Stomach (tissue), 19 donors: ENCODE measurements at places on chromosomes 13 and 19. TPM values are rescaled to one million over a fixed set of nuclear protein-coding genes. Genes with fewer than 3 reads are reported as not detected.

DNA sequence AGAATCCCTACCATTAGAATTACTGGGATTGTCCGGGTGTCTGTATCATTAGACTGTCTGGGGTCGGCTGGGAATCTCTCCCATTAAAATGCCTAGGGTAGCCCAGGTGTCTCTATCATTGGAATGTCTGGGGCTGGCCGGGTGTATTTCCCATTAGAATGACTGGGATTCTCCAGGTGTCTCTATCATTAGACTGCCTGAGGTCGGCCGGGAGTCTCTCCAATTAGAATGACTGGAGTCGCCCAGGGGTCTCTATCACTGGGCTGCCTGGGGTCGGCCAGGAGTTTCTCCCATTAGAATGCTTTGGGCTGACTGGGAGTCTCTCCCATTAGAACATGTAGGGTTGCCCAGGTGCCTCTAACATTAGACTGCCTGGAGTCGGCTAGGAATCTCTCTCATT, 1560.7 kb downstream of the UQCRFS1 start:
- DNase-seq = peak; percentile 14

- DNase-seq = no peak
Observed at GRCh38 chr13:49569993-49570689, 15.2 kb downstream of the RCBTB1 start.

Gene ZNF530
- total RNA-seq = 2.3 TPM

- DNase-seq = no peak
Observed at GRCh38 chr13:74930402-74931165, 551.4 kb downstream of the TBC1D4 start.

Gene CDX2
- 2.4 TPM for total RNA-seq

Gene CYP4F2
- total RNA-seq = not detected

Gene ZNF556
- not detected for total RNA-seq

Gene TNFSF13B
- total RNA-seq = 7.5 TPM

DNA sequence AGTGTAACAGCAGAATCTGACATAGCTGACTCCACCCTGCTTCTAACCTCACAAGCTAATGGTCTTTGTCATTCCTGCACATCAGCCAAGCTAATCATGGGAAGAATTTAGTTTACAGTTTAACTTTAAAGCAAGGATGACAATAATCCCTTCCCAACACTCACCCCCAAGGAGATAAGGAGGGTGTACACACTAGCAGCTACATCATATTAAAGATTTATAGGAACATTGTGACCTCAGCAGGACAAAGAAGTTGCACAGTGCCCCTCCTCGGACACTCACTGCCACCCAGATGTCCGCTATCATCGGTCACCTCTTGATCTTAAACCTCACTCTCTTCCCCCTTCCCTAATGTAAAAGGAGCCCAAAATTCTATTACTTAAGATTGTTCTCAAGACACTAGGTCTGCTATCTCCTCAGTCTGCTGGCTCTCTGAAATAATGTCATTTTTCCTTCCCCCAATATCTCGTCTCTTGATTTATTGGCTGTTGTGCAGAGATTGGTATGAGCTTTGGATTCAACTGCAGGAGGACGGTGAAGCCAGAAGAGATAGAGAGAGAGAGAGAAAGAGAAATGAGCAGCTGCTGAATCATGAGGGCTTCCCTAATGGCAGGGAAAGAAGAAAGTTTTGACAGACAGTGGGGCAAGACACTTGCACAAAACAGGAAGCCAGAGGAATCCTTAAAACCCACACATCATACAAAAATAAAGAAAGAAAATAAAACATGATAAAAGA, 17.5 kb upstream of the FFAR2 start:
- no peak for DNase-seq

DNA sequence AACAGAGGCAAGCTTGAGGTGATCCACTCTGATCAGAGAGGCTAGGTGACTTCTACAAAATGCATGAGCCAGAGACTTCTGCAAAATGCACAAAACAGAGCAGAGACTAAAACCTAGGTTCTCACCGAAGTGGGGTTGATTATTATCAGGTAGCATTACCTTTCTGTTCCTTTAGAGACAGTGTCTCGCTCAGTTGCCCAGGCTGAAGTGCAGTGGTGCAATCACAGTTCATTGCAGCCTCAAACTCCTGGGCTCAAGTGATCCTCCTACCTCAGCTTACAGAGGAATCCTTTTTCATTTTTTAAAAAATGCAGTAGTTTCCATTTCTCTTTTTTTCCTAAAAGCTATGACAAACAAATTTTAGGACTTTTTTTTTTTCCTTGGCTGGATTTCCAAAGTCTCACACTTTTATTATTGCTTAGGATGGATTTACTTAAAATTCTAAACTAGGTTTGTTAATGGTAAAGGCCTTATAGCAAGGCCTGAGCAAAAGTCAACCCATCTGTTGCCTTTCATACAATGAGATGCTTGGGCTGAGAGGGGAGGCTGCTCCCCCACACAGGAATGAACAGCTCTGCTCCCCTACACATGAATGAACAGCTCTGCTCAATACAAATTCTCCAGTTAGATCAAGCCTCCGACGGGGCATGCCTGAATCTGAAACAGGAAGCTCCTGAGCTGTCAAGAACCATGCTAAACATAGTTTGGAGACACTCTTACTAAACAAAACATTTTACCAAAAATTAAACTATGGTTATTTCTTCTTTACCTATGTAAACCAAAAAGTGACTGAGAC, 18.8 kb upstream of the TNFRSF19 start:
- no peak for DNase-seq

GRCh38 chr13:46817095-46817494, 20.1 kb upstream of the ESD start:
- no peak for DNase-seq

DNA sequence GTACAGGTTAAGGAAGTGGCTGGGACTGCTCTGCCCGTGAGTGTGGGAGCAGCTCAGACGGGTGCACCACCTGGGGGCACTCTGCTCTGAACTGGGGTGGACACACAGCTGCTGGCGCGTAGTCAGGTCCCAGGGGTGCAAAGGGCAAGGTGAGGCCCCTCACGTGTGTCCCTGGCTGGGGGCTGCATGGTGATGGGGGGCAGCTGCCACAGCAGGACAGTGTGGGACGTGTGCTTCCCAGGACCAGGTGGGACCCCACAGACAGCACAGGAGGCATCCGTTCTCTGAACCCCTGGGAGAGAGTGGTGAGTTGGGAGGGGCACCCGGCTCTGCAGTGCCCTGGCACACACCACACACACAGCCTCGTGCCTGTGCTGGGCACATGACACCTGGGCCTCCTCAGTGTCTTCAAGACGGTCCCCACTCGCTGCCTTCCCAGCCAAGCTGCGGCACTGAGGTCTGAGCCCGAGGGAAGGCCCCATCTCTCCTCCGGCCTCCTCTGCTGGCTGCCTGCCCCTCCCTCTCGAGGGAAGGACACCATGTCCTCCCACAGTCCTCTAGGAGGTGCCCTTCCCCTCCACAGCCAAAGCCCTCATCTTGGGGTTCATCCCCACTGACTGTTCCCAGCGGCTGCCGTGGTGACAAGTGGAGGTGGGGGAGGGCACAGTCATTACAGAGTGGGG, 24.7 kb downstream of the CILP2 start:
- DNase-seq = no peak

DNA sequence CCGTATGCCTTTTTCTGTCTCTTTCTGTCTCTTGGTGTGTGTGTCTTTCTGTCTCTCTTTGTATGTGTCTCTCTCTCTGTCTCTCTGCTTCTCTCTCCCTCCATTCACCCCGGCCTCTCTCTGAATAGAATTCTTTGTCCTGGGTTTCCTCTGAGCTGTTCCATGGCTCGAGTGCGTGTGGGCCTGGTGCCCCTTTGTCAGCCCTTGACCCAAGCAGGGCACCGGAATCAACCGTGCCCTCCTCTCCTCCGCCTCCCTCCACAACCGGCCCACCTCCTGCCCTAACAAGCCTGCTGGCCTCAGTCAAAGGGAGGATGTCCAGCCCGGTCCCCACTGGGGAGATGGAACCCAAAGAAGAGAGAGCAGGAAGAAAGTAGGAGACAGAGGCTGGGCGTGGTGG, 3.2 kb downstream of the AXL start:
- DNase-seq = no peak

GRCh38 chr13:30376426-30377311, 45.6 kb upstream of the UBE2L5 start:
- peak; percentile 64 for DNase-seq

- DNase-seq = no peak
Observed at GRCh38 chr19:58578012-58578925, 5.1 kb upstream of the MZF1 start.

Gene DAPK3
- total RNA-seq = 58.5 TPM

DNA sequence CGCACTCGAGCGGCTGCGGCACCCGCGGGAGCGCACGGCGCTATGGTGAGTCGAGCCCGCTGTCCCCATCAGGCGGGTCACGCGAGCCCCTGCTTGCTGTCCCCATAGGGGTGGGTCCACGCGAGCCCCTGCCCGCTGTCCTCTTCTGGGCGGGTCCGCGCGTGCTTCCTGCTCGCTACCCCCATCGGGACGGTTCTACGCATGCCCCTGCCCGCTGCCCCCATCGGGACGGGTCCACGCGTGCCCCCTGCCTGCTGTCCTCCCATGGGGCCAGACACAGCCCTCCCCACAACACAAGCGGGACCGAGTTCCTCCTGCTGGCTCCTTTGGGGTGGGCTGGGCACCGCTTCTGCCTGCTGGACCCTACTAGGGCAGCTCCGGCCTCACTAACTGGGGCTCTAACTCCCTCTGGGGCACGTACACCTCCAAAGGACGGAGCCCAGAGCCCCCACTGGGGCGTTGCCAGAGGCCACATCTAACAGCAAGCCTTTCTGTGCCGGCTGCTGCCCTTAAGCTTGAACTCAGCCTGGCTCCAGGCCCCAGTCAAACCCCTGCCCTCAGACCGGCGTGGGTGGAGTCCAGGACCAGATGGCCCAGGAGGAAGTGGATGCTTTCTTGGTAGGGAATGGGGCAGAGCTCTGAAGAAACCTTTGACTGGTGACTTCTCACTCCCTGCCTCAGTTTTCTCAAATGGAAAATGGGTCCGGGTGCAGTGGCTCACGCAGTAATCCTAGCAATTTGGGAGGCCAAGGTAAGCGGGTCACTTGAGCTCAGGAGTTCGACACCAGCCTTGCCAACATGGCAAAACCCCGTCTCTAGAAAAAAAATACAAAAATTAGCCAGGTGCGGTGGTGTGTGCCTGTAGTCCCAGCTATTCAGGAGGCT, 722 bp downstream of the COLGALT1 start:
- DNase-seq = peak; percentile 69

GRCh38 chr13:110000534-110001345, 214.4 kb upstream of the IRS2 start:
- no peak for DNase-seq

DNA sequence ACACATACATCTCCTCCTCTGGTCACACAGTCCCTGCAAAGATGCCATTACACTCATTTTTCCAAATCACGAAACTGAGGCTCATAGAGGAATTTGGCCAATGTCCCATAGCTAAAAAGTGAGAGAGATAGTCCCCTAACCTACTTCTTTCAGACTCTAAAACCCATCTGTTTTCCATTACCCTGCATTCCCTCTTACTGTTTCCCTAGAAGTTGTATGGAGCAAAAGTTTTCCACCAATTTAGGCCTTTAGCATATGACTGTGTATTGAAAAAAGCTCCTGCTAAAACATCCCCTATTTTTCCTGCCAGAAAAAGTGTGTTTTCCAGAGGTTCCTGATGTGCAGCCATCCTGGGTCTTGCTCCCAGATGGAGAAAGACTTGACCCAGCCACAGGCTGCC, 16.3 kb downstream of the SERP2 start:
- no peak for DNase-seq

DNA sequence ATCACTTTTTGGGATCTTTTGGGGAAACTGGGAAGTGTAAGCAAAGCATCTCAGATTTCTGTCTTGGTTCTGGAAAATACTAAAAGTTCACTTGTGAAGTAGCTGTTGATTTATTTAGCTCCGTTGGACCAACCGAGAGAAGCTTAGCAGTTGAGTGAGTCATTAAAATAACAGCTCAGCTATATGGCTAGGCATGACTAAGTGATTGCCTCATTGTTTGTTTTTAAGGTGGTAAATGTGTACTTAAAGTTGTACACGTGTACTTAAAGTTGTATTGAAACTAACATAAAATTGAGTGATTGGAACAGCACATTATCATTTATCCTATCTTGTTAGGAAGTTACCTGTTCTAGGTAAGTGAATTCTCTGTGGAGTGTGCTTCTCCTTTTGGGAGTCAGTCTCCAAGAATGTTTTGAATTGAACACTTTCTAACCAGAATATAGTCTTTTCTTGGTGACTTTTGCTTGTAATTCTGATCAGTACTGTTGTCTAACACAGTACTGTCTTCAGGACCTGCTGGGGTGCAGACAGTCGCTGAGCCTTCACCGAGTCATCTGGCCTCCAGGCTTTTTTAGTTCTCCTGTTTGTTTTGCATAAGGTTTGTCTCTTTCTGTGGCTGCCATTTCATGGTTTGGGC, 2.9 kb upstream of the DCUN1D2 start:
- no peak for DNase-seq

Gene IGFL1
- not detected for total RNA-seq

DNA sequence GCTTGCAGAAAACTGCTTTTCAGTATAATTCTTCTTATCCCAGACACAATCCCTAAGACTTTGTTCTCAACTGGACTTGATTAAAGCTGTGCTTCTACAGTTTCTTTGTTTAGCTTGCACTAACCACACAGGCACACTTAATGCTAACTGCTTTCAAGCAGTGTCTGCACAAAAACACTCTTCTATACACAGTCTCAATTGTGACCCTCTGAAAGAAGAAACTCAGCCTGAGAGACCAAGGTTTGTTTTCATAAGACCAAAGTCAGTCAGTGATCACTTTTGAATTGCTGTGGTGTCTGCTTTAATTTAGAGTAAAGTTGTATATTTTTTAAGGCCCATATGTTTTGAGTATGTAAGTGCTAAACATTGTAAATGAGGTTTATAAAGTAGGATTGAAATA, 431.2 kb downstream of the KCTD12 start:
- no peak for DNase-seq

GRCh38 chr13:34942732-34943435, 814 bp downstream of the NBEA start:
- DNase-seq = peak; percentile 44

- peak; percentile 38 for DNase-seq
Observed at GRCh38 chr19:35449359-35450043, 1.4 kb downstream of the FFAR2 start.

Gene MAST3
- 29.0 TPM for total RNA-seq

Gene OR10H1
- not detected for total RNA-seq

GRCh38 chr13:90808838-90809237, 538.6 kb upstream of the MIR17HG start:
- DNase-seq = no peak

Gene LIM2
- not detected for total RNA-seq

Gene BEST2
- total RNA-seq = not detected

Gene C2CD4C
- not detected for total RNA-seq

- DNase-seq = peak; percentile 26
Observed at GRCh38 chr13:43663474-43664090, 123.2 kb downstream of the ENOX1 start.

DNA sequence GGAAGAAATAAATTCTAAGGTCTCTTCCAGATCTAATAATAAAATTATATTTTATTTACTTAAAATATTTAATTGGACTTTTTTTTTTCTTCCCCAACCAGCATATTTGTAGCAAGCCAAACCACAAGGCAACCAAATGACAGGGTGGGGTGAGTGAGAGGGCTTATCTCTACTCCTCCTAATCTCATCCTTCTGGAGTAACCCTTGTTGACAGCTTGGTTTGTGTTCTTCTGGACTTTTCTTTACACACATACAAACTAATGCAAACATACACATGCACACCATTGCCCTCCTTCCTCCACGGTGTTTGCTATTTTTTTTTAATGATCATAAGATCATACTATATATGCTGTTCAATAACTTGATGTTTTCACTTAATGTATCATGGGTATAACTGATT, 383.1 kb downstream of the DLEU7 start:
- DNase-seq = no peak

- no peak for DNase-seq
Observed at GRCh38 chr13:98223741-98224140, 46.7 kb upstream of the RNF113B start.
